Left kidney (tissue), 8 donors: ENCODE measurements at places on chromosomes 13 and 19.

- DNase-seq: no peak
These were observed 383 bp downstream of the ZNF581 start for GRCh38 chr19:55643887-55644176.

DNA sequence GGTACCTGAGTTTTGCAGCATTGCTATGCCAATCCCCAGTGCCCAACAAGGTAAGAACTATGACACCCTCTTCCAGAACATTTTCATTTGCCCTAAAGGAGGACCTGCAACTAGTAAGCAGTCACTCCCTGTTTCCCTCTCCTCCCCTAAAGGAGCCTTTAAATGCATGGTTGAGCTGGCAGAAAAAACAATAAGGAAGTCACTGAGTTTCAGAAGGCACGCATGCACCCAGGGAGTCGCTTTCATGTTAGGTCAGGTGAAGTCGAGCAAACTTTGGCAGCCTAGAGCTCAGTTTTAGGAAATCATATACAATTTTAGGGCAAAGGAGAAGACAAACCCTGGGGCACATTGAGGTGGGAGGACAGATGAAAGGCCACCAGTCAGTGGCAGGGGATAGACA, 11.8 kb downstream of the NLRP11 start:
- no peak for DNase-seq

GRCh38 chr19:42003506-42004294, 9.7 kb upstream of the ATP1A3 start:
- no peak for DNase-seq

DNA sequence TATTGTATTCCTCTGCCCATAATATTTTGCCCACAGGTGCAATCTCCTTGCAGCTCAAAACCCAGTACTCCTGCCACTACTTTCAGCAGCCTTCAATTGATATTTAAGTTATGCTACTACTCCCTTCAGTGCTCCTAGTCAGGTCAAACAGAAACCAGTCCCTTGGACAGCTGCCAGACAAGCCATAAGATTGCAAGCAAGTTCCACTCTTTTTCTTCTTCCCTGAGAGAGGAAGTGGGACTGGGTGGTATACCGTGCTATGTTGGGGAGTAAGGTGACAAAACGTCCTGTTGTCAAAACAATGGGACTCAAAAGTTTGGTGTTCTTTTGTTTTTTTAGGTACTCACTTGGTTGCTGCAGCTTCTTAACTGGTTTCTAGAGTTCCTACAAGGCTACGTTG, 63.1 kb upstream of the FRY start:
- DNase-seq: no peak

GRCh38 chr19:2455851-2456570, 748 bp downstream of the LMNB2 start:
- no peak for DNase-seq

GRCh38 chr19:1224047-1224825, 13.6 kb downstream of the CBARP start:
- no peak for DNase-seq

- DNase-seq: no peak
These were observed 56.1 kb downstream of the ALOX5AP start for GRCh38 chr13:30791354-30792001.

GRCh38 chr19:55352549-55353145, 1.9 kb downstream of the COX6B2 start:
- DNase-seq: no peak

DNA sequence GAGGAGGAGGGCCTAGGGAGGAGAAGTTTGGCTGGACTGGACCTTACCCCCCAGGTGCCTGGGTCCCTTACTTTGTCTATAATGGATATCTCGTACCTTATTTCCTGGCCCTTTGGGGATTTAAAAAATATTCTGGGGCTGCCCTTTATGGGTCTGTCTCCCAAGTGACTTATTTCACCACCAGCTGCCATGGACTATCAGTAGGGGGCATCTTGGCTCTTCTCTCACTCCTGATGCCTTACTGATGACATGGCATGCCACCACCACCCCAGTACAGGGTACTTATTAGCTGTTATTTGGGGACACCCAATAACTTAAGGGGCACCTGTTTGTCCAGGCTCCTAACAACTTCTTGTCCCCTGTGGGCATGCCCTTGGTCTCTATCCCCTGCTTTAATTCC, 38.0 kb downstream of the NFIX start:
- DNase-seq: no peak

- no peak for DNase-seq
These were observed 4.1 kb upstream of the ZNF724 start for GRCh38 chr19:23254141-23254910.

DNA sequence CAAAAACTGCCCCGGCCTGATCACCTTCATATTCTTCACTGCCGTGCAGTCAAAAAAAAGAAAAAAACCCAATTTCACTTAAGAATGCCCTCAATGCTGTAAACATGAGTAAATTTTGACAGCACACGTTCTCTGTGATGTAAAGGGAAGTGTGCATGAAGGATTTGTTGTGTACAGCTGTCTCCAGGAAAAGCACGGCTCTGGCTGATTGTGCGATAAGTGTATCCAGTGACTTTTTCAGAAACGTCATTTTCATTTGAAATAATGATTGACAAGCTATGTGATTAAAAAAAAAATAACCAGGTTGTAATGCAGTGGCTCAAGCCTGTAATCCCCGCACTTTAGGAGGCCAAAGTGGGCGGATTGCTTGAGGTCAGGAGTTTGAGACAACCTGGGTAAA, 39.6 kb downstream of the ANKRD10 start:
- DNase-seq: no peak

DNA sequence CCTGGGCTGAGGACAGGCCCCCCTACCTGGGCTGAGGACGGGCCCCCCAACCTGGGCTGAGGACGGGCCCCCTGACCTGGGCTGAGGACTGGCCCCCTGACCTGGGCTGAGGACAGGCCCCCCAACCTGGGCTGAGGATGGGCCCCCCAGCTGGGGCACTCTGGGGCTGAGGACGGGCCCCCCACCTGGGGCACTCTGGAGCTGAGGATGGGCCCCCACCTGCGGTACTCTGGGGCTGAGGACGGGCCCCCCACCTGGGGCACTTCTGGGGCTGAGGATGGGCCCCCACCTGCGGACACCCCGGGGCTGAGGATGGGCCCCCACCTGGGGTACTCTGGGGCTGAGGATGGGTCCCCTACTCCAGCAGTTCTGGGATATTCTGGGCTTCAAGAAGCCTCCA, 65.5 kb downstream of the RASA3 start:
- DNase-seq: no peak

- DNase-seq: no peak
These were observed 7.0 kb downstream of the NTN5 start for GRCh38 chr19:48665786-48666185.

DNA sequence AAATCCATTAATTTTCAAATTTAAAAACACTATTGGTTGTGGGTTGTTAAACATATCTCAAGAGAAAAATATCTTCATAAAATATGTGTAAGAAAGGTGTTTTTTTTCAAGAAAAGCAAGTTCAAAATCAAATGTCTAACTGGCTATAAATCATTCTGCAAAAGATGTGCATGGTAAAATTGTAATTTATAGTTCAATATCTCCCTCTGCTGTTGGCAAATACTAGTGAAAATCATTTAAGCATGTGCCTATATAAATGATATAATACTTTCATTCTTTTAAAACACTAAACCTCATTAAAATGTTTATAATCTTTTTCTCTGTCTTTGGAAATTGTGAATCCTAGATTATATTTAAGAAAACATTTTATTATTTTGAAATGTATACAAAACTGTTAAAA, 17.2 kb upstream of the SLITRK6 start:
- no peak for DNase-seq

GRCh38 chr13:51451134-51451466, 1.7 kb downstream of the INTS6 start:
- no peak for DNase-seq

- no peak for DNase-seq
These were observed 186.2 kb upstream of the PCDH9 start for GRCh38 chr13:67416047-67416925.

DNA sequence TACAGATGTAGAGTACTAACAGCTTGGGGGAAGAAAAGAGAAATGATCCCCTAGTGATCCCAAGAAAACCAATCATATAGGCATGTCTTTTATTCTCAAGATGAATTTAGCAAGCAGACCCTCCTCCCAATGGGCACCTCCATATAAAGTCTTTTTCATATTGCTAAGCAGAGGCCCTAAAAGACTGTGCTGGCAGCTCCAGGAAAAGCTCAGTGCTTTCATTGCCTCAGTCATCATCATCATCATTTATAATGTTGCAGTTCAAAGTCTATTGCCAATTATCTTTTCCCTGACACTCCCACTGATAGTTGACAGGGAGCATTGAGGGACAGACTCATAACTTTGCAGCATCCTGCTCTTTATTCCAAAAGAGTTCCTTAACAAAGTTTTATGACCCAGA, 13.0 kb downstream of the GPR183 start:
- no peak for DNase-seq

DNA sequence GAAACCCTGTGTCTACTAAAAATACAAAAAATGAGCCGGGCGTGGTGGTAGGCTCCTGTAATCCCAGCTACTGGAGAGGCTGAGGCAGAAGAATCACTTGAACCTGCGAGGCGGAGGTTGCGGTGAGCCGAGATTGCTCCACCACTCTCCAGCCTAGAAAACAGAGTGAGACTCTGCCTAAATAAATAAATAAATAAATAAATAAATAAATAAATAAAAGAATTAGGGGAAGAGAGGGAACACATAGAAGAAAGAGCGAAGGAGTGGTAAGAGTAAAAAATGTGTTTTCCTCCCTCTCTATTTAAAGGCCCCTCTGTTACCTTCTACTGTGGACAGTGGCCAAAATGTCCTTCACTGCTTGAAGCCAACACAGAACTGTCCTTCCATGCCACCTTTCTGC, 103.9 kb upstream of the SOX21 start:
- no peak for DNase-seq

GRCh38 chr13:112881656-112882554, 87.1 kb upstream of the MCF2L start:
- no peak for DNase-seq

- DNase-seq: no peak
These were observed 687.8 kb downstream of the DIAPH3 start for GRCh38 chr13:59475911-59476310.

- DNase-seq: no peak
These were observed 192.4 kb downstream of the NUFIP1 start for GRCh38 chr13:44796597-44797490.
